ENCODE measurements at places on chromosomes 2 and 18.

GRCh38 chr18:28529644-28530043 lies 352.7 kb upstream of the CDH2 start:
- no peak for DNase-seq

GRCh38 chr2:20609349-20609994 lies 41.4 kb downstream of the HS1BP3 start:
- DNase-seq = no peak

DNA sequence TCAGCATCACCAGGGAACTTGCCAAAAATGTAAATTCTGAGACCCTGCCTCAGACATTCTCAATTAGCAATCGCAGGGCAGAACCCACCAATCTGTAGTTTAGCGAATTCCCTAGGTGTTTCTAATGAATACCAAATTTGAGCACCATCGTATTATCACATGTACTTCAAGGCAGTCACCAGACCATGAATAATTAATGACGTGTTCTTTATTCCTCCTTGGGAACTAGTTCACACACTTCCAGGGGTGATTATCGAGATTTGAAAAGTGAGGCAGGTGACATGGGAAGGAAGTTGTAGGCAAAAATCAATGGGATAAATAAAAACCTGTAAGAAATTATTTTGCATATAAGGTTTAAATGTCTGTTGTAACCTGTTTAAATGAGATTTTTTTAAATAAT lies 102.5 kb upstream of the CRIM1 start:
- no peak for DNase-seq

GRCh38 chr2:217617616-217618022 lies 385.2 kb downstream of the TNS1 start:
- no peak for DNase-seq

- no peak for DNase-seq
Observed at GRCh38 chr2:70639841-70640436, 86.3 kb upstream of the TGFA start.

GRCh38 chr18:61209801-61210200 lies 123.4 kb upstream of the CDH20 start:
- DNase-seq = no peak

All from immature natural killer cell (primary cell).